ENCODE measurements at places on chromosomes 1 and 21.

GRCh38 chr1:157438613-157439012, 113.7 kb downstream of the FCRL5 start:
- no peak for DNase-seq

DNA sequence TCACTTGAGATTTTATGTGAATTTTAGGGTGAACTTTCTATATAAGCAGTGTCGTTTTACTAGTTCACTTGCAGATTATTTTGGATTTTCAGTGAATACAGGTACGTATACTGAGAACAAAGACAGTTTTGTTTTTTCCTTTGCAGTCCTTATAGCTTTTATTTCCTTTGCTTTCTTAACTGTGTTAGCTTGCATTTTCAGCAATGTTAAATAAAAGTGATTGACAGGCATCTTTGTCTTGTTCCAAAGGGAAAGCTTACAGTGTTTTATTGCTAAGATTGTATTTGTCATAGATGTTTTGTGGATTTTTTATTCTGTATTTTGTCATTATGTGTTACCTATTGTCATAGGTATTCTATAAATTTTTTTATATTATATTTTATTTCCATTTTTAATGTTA, 53.3 kb upstream of the FASLG start:
- no peak for DNase-seq

DNA sequence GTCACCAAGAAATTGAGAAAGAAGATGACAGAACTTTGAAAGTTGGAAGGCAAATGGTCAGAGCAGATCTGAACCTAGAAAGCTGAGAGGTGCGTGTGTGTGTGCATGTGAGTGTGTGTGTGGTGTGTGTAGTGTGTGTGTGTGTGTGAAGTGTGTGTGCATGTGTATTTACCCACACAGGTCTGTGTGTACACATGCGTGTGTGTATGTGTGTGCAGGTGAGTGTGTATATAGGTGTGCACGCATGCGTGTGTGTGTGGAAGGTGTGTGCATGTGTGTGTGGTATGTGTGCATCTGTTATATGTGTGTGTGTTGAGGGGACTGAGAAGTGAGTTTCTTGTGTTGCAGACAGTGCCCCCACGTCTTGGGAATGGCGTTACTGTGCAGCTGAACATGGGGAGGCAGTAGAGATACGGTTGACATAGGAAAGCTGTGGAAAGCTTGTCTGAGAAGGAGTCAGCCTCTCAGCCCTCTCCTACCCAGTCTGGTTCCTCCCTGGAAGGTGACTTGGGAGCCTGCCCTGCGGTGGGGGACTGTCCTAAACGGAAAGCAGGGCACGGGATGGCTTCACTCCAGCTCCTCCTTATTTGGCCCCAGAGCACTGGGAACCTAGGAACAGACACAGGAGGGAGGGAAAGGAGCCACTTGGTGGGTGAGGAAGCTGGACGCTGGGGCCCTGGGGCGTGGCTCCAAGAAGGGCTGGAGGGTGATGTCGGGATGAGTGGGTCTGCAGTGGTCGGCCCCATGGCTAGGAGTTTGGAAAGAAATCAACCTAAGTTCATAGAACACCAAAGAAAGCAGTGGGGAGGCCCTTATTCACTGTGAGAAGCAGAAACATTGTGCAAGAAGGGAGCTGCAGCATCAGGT, 97.2 kb downstream of the PCBP3 start:
- no peak for DNase-seq

GRCh38 chr1:32336963-32337675, 1.1 kb upstream of the MARCKSL1 start:
- peak; percentile 49 for DNase-seq

- peak; percentile 81 for DNase-seq
These were observed 8.7 kb downstream of the PLEKHA6 start for GRCh38 chr1:204350857-204351573.

- DNase-seq, result no peak
These were observed 234.6 kb upstream of the JUN start for GRCh38 chr1:59018446-59018845.

DNA sequence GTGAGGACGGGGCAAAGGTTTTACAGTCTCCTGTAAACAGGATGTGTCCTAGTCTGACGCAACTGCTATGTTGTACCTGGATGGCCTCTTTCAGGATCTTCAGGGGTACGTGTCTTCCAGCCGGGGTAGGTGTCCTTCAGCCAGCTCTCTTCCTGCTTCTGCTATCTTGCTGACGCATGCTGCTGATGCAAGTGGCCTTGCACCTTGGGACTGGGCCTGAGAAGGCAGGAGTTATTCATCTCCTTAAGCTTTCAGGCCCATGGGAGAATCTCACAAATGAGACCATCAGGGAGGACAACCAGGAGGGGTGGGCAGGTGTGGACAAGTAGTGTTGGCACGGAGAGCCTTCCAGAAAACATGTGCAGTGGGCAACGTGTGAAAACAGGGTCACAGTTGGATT, 7.9 kb upstream of the SPRR1B start:
- DNase-seq, result no peak

DNA sequence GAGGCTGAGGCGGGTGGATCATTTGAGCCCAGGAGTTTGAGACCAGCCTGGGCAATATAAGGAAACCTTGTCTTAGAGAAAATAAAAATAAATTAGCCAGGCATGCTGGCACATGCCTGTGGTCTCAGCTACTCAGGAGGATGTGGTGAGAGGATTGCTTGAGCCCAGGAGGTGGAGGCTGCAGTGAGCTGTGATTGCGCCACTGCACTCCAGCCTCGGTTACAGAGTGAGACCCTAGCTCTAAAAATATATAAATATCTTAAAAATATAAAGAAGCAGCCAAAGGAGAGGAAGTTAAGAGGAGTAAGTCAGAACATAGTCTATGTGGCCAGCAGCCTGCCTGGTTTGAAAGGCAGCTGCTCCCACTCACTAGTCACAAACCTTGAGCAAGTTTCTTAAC, 4.5 kb upstream of the IL10RB start:
- no peak for DNase-seq

GRCh38 chr1:248737457-248737856, 18.1 kb downstream of the LYPD8 start:
- no peak for DNase-seq

DNA sequence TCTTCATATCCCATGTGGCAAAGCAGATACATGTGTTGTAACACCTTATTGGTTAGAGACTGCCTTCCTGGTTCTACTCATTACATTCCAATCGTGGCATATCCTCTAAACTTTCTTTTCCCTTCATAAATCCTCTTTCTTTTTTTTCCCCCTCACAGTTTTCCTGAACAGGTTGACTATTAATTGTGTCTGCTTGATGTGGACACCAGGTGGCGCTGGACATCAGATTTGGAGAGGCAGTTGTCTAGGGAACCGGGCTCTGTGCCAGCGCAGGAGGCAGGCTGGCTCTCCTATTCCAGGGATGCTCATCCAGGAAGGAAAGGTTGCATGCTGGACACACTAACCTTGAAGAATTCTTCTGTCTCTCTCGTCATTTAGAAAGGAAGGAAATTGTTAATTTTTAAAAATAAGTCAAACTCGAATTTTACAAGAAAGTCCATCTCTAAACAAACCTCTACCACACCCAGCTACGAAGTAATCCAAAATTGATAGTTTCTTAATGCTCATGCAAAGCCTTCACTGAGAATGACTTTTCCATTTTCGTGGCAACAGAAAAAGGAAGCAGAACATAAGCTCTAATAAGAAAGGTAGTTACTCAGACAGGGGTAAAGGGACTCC, 59.4 kb upstream of the ASB17 start:
- peak; percentile 85 for DNase-seq

GRCh38 chr1:94863297-94863911, 43.2 kb downstream of the SLC44A3 start:
- DNase-seq, result no peak

- no peak for DNase-seq
These were observed 167.2 kb upstream of the POU3F1 start for GRCh38 chr1:38213646-38214434.

- no peak for DNase-seq
These were observed 55.3 kb downstream of the CDC7 start for GRCh38 chr1:91555821-91556531.

DNA sequence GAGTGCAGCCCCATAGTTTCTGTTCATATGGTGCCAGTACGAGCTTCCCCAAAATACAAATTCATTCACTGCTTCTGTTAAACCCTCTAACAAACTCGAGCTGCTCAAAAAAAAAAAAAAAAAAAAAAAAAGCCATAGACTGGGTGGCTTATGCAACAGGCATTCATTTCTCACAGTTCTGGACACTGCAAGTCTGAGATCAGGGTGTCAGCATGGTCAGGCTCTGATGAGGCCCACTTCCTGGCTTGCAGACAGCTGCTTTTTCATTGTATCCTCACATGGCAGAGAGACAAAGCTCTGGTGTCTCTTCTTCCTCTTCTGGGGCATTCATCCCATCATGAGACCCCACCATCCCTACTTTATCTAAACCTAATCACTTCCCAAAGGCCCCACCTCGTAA, 121.6 kb downstream of the PTBP2 start:
- DNase-seq, result no peak

DNA sequence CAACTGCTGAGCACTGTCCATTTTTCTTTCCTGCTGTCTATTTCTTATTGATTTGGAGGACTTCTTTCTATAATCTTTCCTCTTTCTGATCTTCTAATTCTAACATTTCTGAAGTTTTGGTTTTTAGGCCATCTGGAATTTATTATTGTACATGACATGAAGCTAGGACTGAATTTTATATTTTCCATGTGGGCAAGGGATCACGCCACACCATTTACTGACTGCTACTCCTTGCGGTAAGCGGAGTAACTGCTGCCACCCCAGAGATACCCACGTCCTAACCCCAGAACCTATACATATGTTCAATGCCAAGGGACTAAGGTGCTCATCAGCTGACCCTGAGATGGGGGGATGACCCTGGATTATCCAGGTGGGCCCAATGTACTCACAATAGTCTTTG, 70.6 kb downstream of the NPHP4 start:
- no peak for DNase-seq

DNA sequence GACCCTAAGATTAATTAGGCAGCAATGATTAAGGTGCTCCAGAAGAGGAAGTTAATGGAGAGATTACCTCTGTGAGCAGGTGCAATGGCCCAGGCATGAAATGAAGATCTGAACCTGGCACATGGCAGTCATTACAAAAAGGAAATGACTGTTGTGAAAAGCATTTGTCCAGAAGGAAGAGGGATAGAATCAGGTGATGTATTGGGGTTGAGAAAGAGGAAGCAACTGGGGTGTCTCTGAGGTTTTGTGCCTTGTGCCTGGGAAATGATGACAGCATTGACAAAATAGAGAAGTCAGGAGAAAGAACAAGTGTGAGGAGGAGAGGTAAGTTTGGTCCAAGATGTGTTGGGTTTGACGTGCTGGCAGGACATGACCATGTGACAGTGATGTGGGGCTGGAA, 5.6 kb downstream of the CRCT1 start:
- DNase-seq, result no peak

DNA sequence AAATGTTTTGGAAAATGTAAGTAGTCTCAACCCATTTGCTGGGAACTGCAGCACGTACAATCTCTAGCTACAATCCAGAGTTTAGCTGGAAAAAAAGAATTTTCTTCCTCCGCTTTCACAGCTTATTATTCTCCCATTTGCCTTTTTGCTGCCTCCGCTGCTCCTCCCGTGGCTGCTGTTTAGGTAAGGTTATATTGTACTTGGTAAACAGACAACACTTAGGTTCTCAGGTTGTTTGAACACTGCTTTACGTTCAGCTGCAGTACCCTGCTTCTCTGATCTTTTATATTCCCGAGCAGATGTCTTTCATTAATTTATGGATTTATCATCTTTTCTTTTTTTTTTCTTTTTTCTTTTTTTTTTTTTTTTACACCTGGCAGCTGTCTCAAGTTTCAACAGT, 14.3 kb downstream of the PROX1 start:
- DNase-seq, result no peak

GRCh38 chr21:35207322-35207721, 158.2 kb upstream of the RUNX1 start:
- DNase-seq, result no peak

- no peak for DNase-seq
These were observed 15.2 kb downstream of the EXTL2 start for GRCh38 chr1:100879422-100879821.

- DNase-seq, result no peak
These were observed 70.7 kb downstream of the TRABD2B start for GRCh38 chr1:47926461-47926999.

GRCh38 chr1:9110669-9111356, 18.1 kb downstream of the GPR157 start:
- peak; percentile 88 for DNase-seq

DNA sequence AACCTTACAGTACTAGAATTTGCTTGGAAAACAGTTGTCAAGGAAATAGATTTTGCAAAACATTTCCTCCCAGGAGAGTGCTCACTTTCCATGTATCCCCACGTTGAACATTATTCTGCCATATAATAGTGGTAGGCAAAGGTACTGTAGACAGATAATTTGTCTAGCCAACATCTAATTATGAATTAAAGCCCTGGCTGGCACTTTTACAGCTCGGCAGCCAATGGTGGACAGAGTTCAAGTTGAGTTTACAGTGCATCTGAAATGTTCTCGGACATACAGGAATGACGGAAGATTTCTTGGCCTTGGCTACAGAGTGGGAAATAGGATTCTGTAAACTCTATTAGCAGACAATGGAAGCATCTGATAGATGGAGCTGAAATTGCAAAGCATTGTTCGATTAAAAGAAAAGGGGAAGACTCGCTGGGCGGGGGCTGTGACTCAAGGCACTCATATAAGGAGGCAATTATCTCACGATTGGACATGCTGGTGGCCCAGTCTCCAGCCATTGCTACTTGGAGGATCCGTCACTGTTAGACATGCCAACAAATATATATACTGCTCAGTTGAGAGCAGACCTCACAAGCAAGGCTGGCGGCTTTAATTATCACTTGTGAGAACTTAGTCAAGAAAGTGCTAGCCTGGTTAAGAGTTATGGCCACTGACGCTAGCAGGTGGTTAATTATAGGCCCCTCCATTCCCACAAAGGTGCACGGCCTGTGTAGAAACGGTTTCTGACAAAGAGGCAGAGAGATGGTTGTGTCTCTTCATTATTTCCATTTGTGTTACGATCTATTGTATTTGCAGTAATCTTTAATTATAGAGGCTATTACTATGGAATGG, 48.0 kb downstream of the MAN1C1 start:
- DNase-seq, result no peak

GRCh38 chr1:33367485-33368405, 46.8 kb upstream of the A3GALT2 start:
- DNase-seq, result peak; percentile 86

DNA sequence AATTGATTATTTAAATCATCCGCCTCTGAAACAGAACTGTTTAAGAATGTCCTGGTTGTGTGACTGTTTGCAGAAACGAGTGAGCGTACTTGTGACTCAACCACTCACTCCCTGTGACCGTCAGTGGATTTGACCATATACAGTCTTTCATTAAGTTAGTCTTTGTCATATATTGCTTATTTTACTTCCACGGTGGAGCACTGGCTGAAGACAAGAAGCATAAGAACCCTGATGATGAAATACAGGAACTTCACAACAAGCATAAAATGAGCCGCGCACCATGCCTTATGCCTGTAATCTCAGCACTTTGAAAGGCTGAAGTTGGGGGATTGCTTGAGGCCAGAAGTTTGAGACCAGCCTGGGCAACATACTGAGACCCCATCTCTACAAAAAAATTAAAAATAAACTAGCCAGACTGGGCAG, 194.0 kb downstream of the TOMM20 start:
- no peak for DNase-seq
